NCI-H1694 treated with DMSO at 0.1 percent for 48 hours (cell line): ENCODE measurements at places on chromosomes 1 and 21.

DNA sequence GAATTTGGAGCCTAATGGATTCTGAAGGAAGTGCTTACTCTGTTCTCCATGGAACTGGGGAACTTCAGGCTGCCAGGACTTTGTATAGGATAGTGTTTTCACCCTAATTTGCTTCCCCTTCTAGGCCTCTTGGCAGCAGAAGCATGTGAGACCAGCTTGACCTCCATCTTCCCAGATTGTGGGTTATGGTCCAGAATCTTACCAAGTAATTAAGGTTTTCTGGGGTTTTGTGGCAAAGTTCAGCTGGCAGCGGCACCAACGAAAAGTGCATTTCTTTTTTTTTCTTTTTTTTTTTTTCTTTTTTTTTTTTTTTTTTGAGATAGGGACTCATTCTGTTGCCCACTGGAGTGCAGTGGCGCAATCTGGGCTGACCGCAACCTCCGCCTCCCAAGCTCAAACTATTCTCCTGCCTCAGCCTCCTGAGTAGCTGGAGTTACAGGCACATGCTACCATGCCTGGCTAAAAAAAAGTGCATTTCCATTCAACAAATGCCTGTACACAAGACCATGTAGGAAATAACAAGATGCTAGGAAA, 3.4 kb upstream of the BMP8A start:
- no peak for DNase-seq

DNA sequence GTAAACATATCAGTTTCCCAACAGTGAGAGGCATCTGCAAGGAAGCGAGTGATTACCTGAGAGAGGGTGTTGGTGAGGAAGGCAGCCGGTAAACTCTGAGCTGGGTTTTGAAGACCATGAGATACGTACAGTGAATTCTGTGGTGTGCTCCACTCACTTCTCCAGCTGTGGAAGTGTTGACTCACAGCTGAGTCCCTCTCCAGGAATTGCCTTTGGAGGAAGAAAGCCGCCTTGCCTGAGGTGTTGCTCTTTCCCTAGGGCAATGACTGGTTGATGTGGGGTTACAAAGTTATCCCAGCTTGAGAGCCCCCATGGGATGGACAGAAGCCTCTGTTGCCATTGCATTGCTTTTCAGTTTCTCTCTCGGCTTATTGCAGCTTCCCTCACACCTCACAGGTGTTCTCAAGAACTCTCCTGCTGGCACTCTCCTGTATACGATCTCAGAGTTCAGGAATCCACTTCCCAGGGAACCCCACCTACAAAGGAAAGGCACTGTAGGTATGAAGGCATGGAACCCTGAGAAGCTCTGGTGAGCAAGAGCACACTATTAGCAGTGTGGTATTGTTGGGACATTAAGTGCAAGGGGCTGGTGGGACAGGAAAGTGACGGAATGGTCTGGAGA, 10.8 kb downstream of the NHLH1 start:
- DNase-seq: no peak

DNA sequence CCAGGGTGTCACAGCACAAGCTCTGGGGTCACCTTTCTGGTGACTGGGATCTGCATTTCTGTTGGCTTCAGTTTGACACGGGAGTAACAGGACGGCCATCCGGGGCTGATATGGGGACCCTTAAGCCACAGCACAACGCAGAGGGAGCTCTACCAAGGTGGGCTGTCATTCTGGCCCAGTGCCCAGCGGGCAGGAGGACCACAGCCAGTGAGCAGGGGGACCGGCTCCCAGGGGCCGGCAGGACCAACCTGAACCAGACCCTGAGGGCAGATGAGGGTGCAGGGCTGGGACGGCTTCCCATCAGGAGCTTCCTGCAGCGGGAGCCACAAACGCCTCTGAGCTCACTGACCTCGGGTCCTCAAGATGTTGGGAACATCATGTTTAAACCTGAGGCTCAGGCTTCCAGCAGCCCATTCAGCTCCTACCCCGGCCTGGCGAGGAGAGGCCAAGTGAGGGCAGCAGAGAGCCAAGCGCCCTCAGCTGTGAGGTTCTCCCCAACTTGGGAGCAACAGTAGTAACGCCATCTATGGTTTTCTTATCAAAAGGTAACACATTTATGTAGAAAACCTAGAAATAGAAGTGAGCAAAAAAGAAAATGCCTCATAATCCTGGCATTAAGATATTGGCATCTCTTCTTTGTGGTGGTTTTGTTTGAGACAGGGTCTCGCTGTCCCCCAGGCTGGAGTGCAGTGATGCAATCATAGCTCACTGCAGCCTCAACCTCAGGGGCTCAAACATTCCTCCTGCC, 26.8 kb downstream of the TMEM201 start:
- DNase-seq: peak; percentile 5

GRCh38 chr1:20484519-20485462, 1.2 kb downstream of the CAMK2N1 start:
- DNase-seq: no peak

- DNase-seq: no peak
These were observed 569.3 kb upstream of the ZRANB2 start for GRCh38 chr1:71650119-71650518.

DNA sequence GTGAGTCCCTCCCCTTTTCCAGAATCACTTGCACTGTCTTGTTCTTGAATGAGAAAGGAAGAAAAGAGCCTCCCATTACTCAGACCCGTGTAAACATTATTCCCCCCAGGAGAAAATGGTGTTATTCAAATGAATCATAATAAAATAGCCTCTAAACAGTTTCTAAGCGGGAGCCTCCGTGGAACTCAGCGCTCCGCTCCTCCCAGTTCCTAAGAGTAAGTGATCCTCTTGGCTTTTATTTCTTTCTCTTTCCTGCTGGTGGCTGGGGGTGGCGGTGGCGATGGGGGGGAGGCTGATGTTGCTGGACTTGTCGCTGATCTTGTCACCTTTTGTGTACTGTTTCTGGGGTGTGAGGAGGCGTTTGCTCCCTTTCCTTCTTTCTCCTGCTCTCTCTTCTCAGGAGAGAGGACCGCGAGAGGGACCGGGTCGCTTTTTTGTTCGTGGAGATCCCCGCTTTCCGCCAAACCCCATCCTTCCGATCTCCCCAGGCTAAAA, 781 bp downstream of the PROX1 start:
- DNase-seq: peak; percentile 60
